ENCODE measurements at places on chromosomes 2 and 18.

- no peak for DNase-seq
Observed at GRCh38 chr2:119523383-119523951, 816 bp downstream of the SCTR start.

GRCh38 chr2:20650393-20650876 is 463 bp downstream of the HS1BP3 start:
- DNase-seq = no peak

- DNase-seq = peak; percentile 68
Observed at GRCh38 chr2:136131961-136132824, 14.2 kb upstream of the CXCR4 start.

DNA sequence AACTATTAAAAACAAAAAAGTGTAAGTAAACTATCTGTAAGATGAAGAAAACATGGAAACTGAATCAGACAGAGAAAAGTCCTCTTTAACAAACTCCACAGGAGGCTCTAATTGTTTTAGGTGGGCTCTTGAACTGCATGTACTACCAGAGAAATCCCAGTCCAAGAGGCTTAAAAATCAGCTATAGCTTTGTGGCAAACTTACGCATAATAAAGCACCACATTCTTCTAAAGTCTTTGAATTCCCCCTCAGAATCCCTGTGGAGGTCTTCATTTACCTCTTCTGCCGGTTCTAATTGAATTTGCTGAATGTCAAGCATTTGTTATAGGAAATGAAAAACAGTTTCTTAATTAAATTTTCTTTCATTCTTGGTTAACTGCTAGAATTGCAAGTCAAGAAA is 40.8 kb downstream of the CHN1 start:
- no peak for DNase-seq

- DNase-seq = no peak
Observed at GRCh38 chr2:59413751-59414570, 1139.5 kb downstream of the BCL11A start.

DNA sequence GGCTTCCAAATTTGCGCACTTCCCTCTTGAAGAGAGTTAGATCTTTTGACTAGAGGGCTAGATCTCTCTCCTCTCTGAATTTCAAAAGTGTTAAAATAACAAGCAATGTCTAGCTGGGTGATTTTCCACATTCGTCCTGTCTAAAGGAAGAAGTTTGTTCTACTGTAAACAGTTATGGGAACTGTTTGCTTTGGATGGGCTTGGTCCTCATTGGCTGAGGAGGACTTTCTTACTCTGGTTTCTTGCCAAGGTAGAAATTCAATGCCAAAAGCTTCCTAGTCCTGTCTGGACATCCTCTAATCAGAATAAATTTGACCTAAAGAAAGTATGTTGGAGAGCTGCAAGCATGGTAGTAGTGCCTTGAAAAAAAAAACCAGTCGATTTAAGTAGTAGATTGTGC is 47.4 kb upstream of the RAPH1 start:
- DNase-seq = no peak

- DNase-seq = no peak
Observed at GRCh38 chr2:13005761-13006335, 289.1 kb downstream of the TRIB2 start.
